Right kidney (tissue), 9 donors: ENCODE measurements at places on chromosomes 7 and 10.

DNA sequence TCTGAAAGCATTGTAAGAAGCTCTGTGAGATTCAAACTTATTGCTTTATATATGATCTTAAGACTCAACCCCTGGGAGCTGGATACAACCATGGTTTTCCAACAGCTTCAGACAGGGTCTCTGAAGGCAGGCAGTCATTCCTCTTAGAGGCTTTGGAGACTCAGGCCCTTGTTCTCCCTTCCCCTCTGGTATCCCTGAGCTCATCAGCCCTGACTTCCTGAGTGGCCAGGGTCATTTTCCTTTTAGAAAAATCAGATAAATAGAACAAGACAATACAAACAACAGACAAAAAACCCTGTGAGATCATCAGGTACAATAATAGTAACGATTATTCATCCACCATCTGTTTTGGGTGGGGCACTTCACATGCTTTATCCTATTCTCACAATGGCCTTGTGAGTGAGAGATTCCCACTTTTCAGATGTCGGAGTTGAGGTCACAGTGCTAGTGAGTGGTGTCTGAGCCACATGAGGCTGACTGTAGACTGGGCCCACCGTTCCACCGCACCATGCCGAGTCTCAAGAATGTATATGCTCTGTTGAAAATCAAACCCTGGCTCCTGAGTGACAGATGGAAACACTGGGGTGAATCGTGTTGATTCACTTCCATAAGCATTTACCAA lies 144.2 kb downstream of the CXCL12 start:
- DNase-seq, result no peak

DNA sequence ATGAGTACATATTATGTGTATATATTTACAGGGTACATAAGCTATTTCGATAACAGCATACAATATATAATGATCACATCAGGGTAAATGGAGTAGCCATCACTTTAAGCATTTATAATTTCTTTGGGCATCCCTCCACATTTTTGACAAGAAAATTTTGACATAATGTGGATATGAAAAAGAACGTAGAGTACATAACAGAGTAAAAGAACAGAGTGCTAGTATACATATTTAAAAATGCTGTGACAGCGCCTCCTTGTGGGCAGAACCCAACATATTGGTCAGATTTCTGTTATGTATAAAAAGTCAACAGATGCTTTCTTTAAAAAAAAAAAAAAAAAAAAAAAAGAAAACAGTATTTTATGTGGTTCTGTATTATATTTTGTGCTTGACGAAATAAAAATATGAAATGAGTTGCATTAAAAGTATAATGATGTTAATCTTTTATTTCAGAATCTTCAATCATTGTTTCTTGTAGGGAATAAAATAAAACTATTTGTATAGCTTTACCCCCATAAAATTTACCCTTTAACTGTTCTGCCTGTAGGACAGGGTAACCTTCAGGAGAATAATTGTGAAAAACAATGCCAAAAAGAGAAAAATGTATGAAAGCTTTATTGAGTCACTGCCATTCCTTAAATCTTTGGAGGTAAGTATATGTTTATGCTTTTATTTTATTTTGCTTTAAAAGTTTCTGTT lies 18.3 kb upstream of the HBP1 start:
- DNase-seq, result no peak

DNA sequence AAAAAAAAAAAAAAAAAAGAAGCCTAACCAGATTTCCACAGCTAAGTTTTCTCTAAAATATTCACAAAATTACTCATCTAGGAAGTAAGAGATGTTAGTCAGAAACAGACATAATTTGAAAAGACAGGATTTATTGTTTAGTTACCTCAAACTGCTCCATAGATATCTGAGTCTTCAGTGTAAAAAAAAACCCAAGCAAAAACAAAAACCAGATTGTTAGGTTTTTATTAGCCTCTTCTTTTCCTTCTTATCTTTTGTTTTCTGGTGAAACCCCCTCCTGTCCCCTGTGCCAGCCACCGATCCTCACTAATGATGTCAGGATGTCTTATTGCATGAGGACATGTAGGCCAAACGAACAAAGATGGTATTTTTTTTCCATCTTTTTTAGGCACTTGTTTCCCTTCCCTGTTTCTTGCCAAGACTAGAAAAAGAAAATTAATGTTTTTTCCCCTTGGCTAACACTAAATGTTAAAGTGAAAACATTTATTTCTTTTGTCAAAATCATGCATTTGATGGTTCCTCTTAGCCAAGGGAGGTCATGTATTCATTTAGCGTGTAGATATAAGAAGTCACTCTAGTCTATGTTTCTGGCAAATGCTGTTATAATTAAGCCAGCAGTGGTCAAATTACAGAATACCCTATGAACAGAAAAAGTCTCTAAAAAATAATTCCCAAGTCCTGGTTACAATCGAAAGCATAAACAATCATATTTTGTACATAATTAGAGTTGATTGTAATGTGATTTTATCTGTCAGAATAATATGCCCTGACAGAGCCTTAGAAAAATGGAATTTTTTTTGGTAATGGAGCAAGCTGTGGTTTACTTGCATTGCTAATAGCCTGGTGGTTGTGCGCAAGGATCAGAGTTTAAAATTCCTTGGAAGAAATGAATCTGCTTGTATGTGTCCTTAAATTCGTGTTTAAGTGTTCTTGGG lies 702.4 kb upstream of the FZD8 start:
- no peak for DNase-seq

GRCh38 chr10:127933271-127933670 lies 26.4 kb downstream of the PTPRE start:
- DNase-seq, result no peak

DNA sequence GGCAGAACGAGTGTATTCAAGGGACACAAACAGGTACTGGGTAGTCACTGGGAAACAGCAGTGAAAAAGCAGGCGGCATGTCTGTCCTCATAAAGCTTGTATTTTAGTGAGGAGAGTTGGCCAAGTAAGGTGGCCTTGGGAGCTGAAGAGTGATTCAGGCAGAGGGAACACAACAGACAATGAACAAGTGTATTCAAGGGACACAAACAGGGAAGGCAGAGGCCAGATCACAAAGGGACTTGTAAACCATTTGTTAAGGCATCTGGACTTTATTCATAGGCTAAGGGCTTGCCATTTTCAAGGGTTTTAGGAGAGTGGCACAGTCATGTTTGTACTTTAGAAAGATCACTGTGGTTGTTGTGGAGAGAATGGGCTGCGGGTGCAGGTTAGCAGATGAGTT lies 49.0 kb downstream of the LRMDA start:
- no peak for DNase-seq

- DNase-seq, result no peak
Measured at GRCh38 chr7:111827863-111828504, 265.7 kb upstream of the IMMP2L start.

DNA sequence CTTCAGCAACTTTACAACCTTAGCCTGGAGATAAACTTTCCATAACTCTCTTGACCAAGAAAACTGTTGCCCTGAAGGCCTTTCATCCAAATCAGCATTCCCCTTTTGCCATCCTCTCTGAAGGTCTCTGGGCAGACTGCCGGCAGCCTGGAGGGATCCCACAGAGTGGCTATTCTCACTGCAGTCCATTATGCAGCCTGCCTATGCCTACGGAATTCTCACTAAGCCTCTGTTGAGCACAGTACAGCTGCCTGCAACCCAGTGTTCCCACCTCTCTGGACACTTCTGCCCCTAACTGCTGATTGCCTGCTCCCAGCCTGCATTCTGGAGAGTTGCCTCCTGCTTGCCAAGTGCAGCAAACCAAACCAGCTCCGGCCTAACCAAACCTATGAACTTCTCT lies 548.9 kb upstream of the STEAP1 start:
- no peak for DNase-seq

- DNase-seq, result no peak
Measured at GRCh38 chr10:65196111-65196510, 1674.9 kb downstream of the REEP3 start.

GRCh38 chr10:34768261-34768971 lies 46.7 kb downstream of the PARD3 start:
- DNase-seq, result no peak

- DNase-seq, result no peak
Measured at GRCh38 chr7:139995017-139995915, 67.5 kb downstream of the PARP12 start.

DNA sequence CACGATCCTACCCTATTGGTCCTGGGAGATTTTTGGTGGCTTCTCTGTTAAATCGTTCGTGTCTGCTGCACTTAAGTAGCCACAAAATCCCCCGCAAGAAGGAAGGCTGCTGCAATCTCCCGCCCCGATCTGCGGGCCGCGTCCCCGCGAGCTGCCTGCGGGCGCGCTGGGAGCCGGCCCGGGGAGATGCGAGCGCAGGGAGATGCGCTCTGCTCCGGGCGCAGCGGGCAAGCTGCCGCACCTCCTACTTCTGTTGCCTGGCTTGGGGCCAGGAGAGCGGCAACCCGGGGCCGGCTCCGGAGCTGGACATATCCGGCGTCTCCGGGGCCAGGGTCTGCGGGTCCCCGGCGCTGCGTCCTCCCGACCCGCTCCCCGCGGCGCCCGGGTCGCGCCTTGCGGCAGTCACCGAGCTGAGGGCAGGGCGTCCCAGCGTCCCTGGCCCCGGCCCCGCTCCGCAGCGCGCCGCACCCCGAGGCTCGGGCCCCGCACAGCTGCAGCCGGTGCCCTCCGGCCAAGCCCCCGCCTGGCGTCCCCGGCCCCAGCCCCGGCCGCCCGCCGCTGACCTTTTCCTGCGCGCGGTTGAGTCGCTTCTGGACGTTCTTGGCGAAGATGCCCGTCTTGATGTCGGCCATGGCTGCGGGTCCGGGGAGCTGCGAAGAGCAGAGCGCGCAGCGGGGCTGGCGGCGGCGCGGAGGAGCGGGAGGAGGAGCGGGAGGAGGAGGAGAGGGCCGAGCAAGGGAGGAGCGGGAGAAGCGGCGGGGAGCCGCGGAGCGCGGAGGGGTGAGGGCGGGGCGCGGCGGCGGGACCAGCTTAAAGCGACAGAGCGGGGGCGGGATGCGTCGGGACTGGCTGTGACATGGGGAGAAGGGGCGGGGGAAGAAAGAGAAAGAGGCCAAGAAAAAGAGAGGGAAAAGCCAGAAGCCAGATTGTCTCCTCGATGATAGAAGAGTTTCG lies at the start of gene AMPH:
TSS of gene AMPH (minus strand) at position 654 of the 954 bp plus-strand sequence. CDS start at position 632, 22 bp downstream.
- peak; percentile 82 for DNase-seq

DNA sequence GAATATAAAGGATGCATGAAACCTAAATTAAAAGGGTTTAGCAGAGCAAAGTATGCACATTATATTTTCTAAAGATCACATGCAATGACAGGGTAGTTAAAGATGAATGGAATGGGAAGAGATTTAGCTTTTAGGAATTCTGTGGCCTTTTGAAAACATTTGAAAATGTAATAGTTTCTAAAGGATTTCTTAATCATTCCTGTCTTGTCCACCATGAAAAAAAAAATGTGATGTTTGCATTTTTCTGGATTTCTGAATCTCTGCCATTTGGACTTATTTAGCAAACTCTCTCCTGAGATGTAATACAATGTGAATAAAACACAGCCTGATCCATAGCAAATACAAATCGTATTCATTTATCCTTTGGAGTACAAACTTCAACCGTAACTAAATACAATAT lies 126.6 kb upstream of the RAB11FIP2 start:
- DNase-seq, result no peak

GRCh38 chr7:55969391-55969790 lies 5.0 kb downstream of the NIPSNAP2 start:
- no peak for DNase-seq

DNA sequence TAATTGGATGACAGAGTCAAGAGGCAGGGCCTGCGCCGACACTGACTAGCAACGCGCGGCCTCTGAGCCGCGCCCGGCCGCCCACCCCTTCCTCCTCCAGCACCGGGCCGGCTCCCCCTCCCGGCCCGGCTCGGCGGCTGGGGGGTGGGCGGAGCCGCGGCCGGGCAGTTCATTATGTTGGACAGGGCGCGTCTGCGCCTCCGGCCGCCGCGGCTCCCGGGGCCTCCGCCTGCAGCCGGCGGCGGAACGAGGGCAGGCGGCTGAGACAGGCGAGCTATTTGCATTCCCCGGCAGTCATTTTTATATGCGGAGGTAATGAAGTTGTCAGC lies 106.7 kb downstream of the SNX10 start:
- peak; percentile 99 for DNase-seq

DNA sequence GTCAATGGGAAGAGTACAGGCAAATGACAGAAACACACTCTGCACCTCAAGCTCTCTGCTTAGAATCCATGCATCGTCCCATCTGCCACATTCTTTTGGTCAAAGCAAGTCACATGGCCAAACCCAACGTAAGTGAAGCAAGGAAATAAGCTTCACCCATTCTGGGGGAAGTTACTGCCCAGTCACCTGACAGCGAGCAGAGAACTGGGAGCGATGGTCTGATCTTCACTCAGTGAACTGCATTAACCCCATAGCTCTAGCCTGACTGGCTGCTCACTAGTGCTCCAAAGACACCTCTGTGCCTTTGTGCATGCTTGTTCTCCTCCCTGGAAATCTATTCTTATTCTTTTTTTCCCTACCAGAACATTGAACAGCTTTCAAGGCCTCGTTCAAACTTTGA lies 89.9 kb downstream of the APBB1IP start:
- no peak for DNase-seq

DNA sequence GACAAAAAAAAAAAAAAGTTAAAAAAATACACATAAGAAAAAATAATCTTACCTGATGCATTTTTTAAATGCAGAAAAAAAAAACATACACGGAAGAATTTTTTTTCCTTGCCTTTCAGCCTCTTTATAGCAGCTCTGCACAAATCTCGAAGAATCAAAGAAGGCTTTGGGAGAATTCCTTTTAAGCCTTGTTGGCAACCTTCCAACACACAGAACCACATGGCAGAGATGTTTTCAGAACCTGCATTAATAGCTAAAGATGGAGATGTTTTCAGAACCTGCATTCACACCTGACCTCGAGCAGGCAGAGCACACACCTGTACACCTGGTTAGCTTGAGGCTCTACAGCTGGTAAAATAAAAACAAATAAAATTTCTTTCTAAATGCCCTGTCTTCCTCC lies 65.6 kb downstream of the DOCK4 start:
- DNase-seq, result no peak

- no peak for DNase-seq
Measured at GRCh38 chr7:106717254-106717954, 56.4 kb upstream of the CCDC71L start.

GRCh38 chr10:23016636-23017035 lies 78.7 kb upstream of the MSRB2 start:
- no peak for DNase-seq

GRCh38 chr10:19638182-19638895 lies 177.9 kb upstream of the PLXDC2 start:
- peak; percentile 31 for DNase-seq

- no peak for DNase-seq
Measured at GRCh38 chr7:47954231-47954911, 6.1 kb upstream of the PKD1L1 start.

- no peak for DNase-seq
Measured at GRCh38 chr10:61475449-61475873, 22.3 kb upstream of the TMEM26 start.

- DNase-seq, result no peak
Measured at GRCh38 chr10:50740293-50740648, 535 bp downstream of the ASAH2B start.

GRCh38 chr7:153413540-153414287 lies 638.5 kb upstream of the DPP6 start:
- DNase-seq, result no peak

DNA sequence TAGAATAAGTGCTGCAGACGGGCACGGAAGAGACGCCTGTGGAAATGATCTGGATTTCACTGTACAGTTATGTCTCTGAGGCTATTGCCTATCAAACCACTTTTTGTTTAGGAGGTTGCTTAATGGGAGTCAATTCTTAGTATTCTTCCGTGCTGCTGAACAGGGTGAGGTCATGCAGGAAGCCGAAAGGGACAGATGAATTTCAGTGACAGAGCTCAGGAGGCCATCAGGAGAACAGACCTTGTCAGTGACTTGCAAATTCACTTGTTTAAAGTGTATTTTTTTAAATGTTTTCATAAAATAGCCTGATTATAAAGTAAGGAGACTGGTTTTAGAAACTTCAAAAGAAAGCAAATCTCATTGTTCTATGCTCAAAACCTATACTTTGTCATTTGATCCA lies 58.9 kb downstream of the XRCC2 start:
- no peak for DNase-seq
